Smooth muscle cell of the brain vasculature (primary cell): ENCODE measurements at places on chromosomes 2 and 18.

DNA sequence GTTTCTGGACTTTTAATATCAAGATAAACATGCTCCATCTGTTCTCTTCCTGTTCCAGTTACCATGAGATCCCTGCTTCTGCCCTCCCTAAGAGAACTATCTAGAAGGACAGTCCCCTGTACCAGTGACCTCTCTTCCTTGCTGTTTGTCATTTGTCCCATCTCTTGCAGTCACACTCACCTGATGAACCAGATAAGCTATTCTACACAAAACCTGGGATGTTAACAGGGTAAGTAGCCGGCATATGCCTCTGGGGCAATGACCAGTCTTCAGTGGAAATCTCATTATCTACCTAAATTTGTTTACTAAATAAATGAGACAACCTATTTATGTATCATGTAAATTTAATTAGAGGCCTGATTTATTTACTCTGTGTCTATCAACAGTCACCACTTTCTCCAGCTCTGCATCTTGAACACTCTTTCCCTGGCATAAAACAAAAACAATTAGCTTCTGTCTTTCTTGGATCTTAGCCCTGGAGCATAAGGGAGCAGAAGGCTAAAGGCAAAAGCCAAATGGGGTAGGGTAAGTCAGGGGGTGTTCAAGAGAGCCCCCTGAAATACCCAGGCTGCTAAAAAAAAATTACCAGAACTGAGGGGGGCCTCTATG is 337.7 kb downstream of the ALK start:
- DNase-seq = no peak

- DNase-seq = no peak
Measured at GRCh38 chr2:62296034-62296831, 100.3 kb downstream of the B3GNT2 start.

- no peak for DNase-seq
Measured at GRCh38 chr18:5449858-5450509, 93.8 kb downstream of the EPB41L3 start.

GRCh38 chr2:172021955-172022354 is 22.2 kb downstream of the METAP1D start:
- peak; percentile 29 for DNase-seq

DNA sequence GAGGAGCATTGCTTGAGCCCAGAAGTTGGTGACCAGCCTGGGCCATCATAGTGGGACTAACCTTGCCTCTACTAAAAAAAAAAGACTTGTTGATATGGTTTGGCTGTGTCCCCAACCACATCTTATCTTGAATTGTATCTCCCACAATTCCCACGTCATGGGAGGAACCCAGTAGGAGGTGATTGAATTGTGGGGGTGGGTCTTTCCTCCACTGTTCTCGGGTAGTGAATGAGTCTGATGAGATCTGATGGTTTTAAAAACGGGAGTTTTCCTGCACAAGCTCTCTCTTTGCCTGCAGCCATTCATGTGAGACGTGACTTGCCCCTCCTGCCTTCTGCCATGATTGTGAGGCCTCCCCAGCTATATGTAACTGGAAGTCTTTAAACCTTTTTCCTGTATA is 47.0 kb downstream of the PROC start:
- DNase-seq = no peak

DNA sequence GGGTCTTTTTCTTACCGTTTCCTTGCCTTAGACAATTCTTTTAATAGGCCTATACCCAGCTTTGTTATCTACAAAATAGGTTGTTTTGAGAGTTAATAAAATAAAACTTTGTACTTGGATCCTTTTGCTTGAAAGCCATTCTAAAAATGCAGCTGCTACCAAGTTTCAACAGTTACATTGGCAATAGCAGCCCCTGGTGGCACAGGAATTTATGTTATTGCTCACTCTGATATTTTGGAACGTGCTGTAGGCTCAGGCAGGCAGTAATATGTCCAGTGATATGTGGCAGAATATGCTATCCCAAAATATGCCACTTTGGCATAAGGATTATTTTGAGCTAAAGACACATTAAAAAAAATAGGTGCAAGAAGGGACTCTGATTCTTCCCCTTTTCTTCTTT is 6.7 kb upstream of the COMMD1 start:
- DNase-seq = no peak

- DNase-seq = no peak
Measured at GRCh38 chr2:37417321-37417720, 72.9 kb downstream of the QPCT start.

GRCh38 chr2:100820523-100821254 is 750 bp downstream of the NPAS2 start:
- DNase-seq = no peak

GRCh38 chr18:3126457-3127097 is 93.2 kb downstream of the MYOM1 start:
- DNase-seq = no peak

DNA sequence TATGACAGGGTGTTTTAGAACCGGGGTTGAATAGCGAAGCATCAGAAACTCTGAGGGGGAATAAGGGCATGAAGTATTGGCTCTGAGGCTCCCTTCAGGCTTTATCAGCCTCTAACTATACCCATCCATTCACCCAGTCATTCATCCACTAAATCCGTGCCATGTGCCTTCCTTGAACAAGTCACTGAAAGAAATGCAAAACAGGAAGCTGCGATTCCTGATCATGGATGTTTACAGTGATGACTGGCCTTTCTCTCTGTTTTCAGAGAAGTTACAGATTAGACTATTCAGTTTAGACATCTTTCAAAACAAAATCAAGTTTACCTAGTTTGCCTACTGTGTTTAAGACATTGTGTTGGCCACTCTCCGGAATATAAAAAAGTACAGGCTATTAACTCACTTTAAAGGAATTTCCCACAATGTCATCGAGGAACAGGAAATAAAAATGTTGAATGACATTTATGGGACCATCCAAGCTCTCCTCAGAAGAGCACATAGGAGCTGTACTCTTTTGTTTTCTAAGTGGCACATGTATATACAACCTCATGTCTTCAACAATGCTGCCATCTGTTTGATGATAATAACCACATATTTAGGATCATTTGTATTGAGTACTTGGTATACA is 43.8 kb upstream of the SLC14A1 start:
- no peak for DNase-seq

DNA sequence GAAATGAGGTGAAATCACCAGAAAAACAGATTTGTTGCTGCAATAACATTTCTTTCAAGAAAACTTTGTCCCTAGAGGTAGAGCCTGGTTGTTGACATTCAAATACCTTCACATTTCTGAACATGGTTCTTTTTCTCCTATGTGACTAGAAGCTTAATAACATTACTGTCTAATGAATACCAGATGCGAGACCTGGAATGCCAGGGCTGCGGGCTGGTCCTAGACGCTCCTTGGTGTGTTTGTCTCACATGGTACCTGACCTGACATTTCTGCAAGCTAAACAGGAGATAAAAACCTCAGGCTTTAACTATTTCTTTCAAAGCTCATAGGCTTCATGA is 38.5 kb downstream of the ACKR3 start:
- peak; percentile 12 for DNase-seq

DNA sequence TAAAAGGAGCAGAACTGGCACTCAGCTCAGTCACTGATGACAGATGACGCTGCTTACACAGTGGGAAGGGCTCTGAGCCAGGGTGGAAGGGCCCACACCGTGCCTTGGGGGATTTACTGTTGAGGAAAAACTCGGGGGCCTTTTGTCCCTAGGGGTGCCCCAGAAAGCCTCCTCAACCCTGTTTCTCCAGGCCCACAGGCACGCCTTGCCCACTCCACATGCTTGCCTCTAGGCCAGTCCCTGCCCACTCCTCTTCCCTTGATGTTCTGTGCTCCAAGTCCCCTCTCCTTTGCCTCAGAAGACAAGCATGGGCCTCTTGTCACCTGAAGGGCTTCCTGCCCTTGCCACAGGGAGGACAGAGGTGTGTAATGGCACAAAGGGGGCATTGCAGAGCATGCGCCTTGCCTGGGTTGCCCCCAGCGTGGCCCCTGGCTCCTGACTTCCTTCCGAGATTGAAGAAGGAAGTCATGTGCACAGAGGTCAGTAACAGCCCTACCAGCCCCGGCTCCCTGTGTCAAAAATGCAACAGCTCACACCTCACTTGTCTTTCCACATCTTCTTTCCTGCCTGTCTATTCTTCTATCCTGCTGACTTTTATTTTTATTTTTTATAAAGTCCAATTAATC is 65.1 kb downstream of the LIPG start:
- DNase-seq = no peak

DNA sequence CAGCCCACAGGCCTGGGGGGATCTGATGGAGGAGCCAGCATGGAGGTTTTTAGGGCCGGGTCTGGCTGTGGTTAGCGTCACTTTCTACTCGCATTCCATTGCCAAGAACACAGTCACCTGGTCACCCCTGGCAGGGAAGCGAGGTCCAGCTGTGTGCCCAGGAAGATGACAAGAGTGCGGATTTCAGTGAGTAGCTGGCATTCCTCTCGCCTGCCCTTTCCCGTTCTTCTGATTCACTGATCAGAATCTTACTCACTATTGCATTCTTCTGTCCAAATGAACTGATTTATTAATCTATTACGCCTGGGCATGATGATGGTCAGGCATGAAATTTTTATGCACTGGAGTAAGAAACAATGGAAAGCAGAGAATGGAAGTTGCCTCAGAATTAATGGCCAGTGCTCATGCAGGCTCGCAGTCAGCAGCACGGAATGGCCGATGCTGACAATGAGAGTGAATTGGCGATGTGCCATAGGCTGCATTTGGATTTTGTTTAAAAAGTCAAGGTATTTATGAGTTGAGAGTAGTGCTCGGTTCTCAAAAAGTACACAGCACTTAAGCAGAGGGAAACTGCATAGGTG is 76.4 kb upstream of the MGAT5 start:
- DNase-seq = no peak

GRCh38 chr18:1455605-1456004 is 550.9 kb downstream of the ADCYAP1 start:
- no peak for DNase-seq

DNA sequence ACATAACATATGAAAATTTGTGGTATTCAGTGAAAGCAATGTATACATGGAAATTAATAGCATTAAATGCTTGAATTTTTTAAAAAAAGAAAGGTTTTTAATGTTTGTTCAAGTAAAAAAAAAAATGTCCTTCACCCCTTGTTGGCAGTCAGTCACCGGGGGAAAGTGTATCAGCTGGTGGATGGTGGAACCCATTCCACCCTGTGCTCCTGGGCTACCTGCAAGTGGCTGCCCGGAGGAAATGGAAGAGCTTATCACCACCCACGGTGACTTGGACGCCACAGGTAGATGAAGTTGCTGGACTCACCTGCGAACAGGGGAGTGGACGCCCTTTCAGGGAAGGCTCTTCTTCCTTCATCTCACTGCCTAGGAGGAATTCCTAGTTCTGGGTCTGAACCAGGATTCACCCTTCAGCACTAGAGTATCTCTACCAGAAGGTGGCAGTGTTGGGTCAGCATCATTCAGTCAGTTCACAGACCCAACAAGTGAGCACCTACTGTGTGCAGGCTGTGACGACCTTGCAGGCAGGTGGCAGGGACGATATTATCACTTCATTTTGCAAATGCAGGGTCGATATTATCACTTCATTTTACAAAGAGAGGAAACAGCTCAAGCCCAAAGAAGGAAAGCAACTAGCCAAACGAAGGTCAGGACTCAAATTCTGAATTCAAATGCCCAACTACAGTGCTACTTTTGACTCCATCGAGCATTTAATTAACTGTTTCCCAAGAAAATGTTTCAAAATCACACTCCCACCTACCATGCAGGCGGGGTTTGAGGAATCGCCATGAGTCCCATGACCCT is 35.8 kb downstream of the CIB4 start:
- peak; percentile 17 for DNase-seq

GRCh38 chr18:64110692-64111480 is 38.0 kb downstream of the LINC00305 start:
- DNase-seq = no peak

DNA sequence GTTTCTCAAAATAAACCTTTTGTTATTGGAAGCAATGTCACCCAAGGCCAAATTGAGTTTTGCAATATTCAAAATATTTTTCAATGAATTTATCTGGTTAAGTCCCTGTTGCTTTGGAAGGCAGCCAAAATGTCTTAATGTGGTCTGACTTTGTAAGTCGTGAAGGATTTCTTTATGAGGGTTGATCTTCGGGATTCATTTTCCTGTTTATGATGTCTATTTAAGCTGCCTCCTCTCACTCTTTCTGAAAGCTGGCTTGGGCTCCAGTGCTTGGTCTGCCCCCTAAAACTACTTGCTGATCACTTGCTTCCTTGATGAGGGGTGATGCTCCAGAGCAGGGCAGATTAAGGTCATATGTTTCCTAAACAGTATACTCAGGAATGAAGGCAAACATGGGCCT is 141.1 kb downstream of the ANTXR1 start:
- peak; percentile 68 for DNase-seq

- DNase-seq = no peak
Measured at GRCh38 chr18:58224425-58224750, 180.4 kb downstream of the NEDD4L start.

DNA sequence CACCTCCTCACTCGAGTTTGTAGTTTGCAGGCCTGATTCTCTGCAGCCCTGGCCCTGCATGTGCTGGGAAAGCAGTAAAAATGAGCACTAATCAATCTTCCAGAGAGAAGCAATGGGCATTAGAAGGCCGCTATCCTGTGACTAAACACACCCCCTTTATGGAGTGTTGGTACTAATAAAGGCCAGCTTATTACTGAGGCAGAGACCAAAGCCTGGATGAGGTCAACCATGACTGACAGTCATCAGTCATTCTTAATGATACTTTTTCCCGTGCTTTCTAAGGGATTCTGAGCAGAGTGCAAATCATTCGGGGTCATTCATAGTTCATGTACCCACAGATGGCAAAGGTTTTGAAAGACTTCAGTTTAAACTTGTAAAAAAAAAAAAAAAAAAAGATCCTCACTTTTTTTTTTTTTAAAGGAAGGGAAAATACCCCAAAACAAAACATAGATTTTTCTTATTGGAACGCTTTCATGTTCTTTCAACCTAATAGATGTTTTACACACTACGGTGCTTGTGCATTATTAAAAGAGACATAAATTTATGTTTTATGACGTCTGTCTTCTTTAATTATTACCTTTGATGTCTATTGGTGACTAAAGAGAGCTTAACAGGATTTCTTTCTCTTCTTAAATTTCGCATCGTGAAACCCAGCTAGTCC is 13.2 kb downstream of the TSHZ1 start:
- no peak for DNase-seq

- DNase-seq = no peak
Measured at GRCh38 chr18:34990597-34990996, 50.6 kb upstream of the MAPRE2 start.

- DNase-seq = no peak
Measured at GRCh38 chr2:100835006-100835659, 15.2 kb downstream of the NPAS2 start.

GRCh38 chr2:20657522-20658235 is 6.8 kb upstream of the HS1BP3 start:
- DNase-seq = no peak

GRCh38 chr2:218060118-218060517 is 8.9 kb upstream of the RUFY4 start:
- no peak for DNase-seq

DNA sequence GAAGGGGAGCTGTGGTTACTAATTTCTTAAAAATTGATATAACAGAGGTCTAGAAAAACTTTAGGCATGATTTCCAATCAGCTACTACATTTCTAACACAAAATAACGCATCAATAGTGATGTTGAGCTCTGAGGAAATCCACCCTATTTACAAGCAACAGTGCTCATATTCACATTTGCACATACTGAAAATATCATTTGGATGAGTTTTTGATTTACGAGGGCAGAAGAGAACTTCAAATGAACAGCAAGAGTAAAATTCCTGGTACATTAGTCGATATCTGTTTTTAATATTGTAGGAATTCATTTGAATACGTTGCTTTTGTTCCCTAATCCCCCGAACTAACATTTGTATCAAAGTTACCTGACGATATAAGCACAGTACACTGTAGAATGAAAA is 761.0 kb upstream of the POU3F3 start:
- no peak for DNase-seq

GRCh38 chr2:61575447-61575859 is 37.3 kb upstream of the XPO1 start:
- no peak for DNase-seq
